ENCODE measurements at places on chromosomes 3 and 15.

DNA sequence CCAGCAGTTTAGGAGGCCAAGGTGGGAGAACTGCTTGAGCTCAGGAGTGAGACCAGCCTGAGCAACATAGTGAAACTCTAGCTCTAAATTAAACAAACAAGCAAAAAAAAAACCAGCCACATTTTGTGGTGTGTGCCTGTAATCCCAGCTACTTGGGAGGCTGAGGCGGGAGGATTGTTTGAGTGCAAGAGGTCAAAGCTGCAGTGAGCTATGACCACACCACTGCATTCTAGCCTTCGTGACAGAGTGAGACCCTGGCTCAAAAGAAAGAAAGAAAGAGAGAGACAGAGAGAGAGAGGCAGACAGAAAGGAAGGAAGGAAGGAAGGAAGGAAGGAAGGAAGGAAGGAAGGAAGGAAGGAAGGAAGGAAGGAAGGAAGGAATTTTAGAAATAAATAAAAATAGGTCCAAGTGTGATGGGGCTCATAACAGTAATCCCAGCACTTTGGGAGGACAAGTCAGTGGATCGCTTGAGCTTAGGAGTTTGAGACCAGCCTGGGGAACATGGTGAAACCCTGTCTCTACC lies 38.7 kb upstream of the LRIG1 start:
- DNase-seq = no peak

GRCh38 chr15:64681424-64682024 lies 93.9 kb downstream of the RBPMS2 start:
- DNase-seq = peak; percentile 61

DNA sequence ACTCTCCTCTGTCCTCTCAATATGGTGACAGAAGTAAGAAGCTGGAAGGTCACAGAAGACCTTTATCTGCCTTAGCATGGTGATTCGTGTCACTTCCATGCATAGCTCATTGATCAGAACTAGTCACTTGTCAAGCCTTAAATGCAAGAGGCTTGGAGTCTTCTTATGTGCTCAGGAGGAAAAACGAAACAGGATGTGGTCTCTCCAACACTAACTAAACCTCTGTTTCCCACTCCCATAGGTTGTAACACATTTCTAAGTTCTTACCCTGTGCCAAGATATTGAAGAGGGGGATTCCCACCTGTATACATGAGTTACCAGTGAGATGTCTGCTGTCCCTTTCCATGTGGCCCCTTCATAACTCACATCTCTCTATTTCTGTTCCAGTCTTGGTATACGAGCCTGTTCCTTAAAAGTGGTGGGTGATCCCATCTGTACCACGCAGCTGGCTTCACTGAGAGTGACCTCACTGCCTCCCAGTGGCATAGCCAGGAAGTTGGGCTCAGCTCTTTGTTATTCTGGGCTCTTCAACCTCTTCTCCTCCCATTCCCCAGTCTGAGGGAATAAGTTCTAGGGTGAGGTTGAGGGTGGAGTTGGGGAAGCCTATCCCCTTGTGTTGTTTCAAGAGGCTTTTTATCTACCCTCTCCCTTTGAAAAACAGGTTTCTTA lies 203.2 kb upstream of the PPP2R3A start:
- no peak for DNase-seq

DNA sequence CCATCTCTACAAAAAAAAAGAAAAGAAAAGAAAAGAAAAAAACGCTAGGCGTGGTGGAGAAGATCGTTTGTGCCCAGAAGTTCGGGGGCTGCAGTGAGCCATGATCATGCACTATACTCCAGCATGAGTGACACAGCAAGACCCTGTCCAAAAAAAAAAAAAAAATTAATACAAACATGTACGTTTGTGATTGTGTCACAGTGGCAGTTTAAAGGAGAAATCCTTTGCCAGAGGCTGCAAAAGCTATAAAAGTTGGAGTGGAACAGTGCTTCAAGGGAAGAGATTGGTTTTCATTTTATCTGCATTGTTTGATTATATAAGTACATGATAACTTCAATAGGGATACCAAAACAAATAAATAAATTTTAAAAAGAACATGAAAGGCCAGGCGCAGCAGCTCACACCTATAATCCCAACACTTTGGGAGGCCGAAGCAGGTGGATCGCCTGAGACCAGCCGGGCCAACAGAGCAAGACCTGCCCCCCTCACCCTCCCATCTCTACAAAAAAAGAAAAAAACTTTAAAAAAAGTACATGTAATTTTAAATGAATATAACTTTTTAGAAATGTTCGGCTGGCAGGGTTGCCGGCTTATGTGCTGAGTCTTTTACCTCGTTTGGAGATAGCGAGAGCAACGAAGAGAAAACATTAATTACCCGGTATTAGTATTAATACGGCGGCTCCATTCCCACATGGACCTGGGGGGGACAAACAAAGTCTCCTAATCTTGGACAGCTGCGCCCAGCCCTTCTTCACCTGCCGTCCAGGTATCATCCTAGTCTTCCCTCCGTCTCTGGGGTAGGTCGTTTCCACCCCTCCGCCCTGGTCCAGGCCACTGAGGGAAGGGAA lies 573 bp upstream of the DIS3L start:
- no peak for DNase-seq

Data from fibroblast of skin of right biceps (primary cell).